Transverse colon (tissue), 4 donors: ENCODE measurements at places on chromosomes 13 and 19. TPM values are rescaled to one million over a fixed set of nuclear protein-coding genes. Genes with fewer than 3 reads are reported as not detected.

GRCh38 chr13:42405665-42406390 lies 133.9 kb downstream of the AKAP11 start:
- no peaks in the 10 kb centered on the region for H3K27me3 ChIP-seq
- H3K4me1 ChIP-seq = no peaks in the 10 kb centered on the region
- H3K4me3 ChIP-seq = no peak overlapping the region
- no peak overlapping the region for H3K27ac ChIP-seq
- no peak for DNase-seq
- H3K36me3 ChIP-seq = no peaks in the 10 kb centered on the region

DNA sequence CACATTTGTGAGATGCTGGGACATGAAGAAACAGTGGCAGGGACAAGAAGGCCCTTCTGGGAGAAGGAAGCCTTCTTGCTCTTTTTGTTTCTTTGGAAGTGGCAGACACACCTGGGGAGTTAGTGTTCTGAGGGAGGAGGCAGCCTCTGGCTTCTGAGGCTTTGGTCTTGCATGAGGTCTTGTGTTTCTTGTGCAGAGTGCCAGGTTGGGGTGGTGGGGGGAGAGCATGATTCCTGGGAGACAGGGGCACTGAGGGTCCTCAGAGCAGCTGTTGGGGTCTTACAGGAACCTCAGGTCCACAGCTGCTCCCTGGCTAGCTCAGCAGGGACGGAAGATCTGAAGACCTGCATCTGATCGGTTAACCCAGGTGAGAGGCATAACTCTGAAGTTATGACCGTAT lies 167.5 kb upstream of the ZNF536 start:
- H3K4me3 ChIP-seq = no peak overlapping the region
- no peaks in the 10 kb centered on the region for H3K36me3 ChIP-seq
- no peak overlapping the region for H3K27ac ChIP-seq
- DNase-seq = no peak
- no peaks in the 10 kb centered on the region for H3K4me1 ChIP-seq
- no peaks in the 10 kb centered on the region for H3K27me3 ChIP-seq

- H3K4me3 ChIP-seq = no peak overlapping the region
- no peaks in the 10 kb centered on the region for H3K4me1 ChIP-seq
- no peaks in the 10 kb centered on the region for H3K27me3 ChIP-seq
These were observed 385.7 kb downstream of the DCT start for GRCh38 chr13:94093652-94094315.

Gene GJB6
- total RNA-seq = not detected

Gene C1QTNF9
- total RNA-seq = not detected

- no peaks in the 10 kb centered on the region for H3K36me3 ChIP-seq
- peaks cover 27% of the 10 kb centered on the region for H3K4me1 ChIP-seq
- no peak overlapping the region for H3K4me3 ChIP-seq
These were observed 5.0 kb downstream of the APC2 start for GRCh38 chr19:1455002-1455335.

Gene TEX26
- total RNA-seq = not detected

Gene CGB5
- not detected for total RNA-seq

GRCh38 chr13:31154939-31155338 lies 6.8 kb downstream of the HSPH1 start:
- H3K4me3 ChIP-seq = no peak overlapping the region
- DNase-seq = no peak
- peaks cover 2% of the 10 kb centered on the region for H3K4me1 ChIP-seq
- no peaks in the 10 kb centered on the region for H3K27me3 ChIP-seq

- no peak overlapping the region for H3K4me3 ChIP-seq
- H3K27ac ChIP-seq = no peak overlapping the region
- H3K27me3 ChIP-seq = no peaks in the 10 kb centered on the region
- H3K4me1 ChIP-seq = no peaks in the 10 kb centered on the region
- no peaks in the 10 kb centered on the region for H3K36me3 ChIP-seq
These were observed 119.3 kb downstream of the COL4A1 start for GRCh38 chr13:110187641-110188161.
